ENCODE measurements at places on chromosomes 5 and 9.

GRCh38 chr9:99104459-99105151 lies at the start of gene TGFBR1:
TSS of gene TGFBR1 (plus strand) at chr9:99105113. CDS start at chr9:99105206, 93 bp downstream.
- peak; percentile 95 for DNase-seq

GRCh38 chr5:55625589-55625909 lies 86.6 kb downstream of the SLC38A9 start:
- DNase-seq: no peak

GRCh38 chr5:180824630-180825476 lies 22.2 kb upstream of the MGAT1 start:
- DNase-seq: no peak

GRCh38 chr9:114031948-114032840 lies 45.9 kb downstream of the AMBP start:
- no peak for DNase-seq

GRCh38 chr9:71752352-71752751 lies 16.0 kb downstream of the CEMIP2 start:
- no peak for DNase-seq

DNA sequence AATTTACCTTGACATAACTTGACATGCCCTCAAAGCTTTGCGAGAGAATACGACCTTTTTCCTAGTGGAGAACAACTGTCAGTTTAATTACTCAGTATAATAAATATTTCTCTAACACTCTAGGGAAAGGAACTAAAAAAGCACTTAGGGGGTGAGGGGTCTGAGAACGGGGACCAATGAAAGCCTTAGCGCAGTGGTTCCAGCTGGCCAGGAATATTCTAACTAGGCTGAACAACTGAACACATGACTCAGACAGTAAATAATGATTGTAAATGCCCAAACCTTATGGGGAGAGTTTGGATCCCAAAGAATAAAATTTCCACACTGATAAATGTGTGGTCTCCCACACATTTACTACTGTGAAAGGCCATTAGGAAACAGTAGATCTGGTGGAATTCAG lies 14.9 kb downstream of the MYO10 start:
- DNase-seq: no peak

- DNase-seq: no peak
These were observed 1.4 kb upstream of the SPAAR start for GRCh38 chr9:35907711-35908503.

GRCh38 chr5:180090098-180090768 lies 18.7 kb upstream of the RNF130 start:
- peak; percentile 84 for DNase-seq

DNA sequence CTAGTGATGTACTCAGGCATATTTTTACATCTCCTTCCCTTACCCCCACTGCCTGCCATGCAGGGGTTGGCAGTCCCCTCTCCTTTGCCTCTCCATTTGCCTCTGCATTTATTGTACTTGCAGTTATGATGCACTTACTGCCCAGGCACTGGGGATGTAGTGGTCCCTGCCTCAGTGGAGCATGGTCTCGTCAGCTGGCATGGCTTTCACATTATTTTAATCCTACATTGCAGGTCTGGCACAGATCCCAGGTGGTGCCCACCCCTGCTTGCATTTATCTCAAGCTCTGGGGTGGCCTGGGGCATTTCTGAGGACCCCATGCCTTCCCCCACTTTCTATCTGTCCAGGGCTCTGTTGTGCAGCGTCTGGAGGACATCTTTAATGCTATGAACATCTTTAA lies 23.2 kb upstream of the PITX1 start:
- no peak for DNase-seq

GRCh38 chr9:2876320-2876719 lies 32.4 kb upstream of the PUM3 start:
- no peak for DNase-seq

DNA sequence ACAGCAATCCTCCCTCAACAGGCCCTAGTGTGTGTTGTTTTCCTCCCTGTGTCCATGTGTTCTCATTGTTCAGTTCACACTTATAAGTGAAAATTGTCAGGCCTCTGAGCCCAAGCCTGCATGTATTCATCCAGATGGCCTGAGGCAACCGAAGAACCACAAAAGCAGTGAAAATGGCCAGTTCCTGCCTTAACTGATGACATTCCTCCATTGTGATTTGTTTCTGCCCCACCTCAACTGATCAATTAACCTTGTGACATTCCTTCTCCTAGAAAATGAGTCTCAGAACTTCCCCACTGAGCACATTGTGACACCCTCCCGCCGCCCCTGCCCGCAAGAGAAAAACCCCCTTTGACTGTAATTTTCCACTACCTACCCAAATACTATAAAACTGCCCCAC lies 17.4 kb upstream of the TRPC7 start:
- no peak for DNase-seq

- DNase-seq: no peak
These were observed 1336.1 kb upstream of the CDH9 start for GRCh38 chr5:28374492-28374967.

- DNase-seq: no peak
These were observed 85.9 kb downstream of the OSMR start for GRCh38 chr5:38931731-38932130.

- no peak for DNase-seq
These were observed 2.1 kb downstream of the SAXO1 start for GRCh38 chr9:19030899-19031298.

GRCh38 chr5:140381351-140381750 lies 20.3 kb upstream of the ANKHD1 start:
- DNase-seq: no peak

DNA sequence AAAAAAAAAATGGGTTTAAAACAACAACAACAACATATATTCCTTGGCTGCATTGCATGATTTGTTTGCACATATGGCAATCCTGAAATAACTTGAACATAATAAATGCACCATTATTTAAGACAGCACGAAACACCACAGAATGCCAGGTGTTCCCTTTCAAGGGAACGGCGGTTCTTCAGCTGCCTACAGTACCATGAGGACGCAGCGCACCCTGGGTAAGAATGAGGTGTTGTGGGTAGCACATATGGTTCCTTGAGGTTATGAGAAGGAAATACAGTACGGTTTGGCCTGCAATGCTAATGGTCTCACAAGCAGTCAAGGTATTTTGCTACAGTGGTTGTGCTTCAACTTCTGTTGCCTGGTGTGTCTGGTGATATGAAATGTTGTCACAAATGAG lies 174.8 kb downstream of the SLC12A2 start:
- DNase-seq: no peak

GRCh38 chr5:176687881-176688280 lies 40.6 kb downstream of the TSPAN17 start:
- DNase-seq: no peak

- no peak for DNase-seq
These were observed 62.4 kb upstream of the TAS2R1 start for GRCh38 chr5:9692576-9692975.

DNA sequence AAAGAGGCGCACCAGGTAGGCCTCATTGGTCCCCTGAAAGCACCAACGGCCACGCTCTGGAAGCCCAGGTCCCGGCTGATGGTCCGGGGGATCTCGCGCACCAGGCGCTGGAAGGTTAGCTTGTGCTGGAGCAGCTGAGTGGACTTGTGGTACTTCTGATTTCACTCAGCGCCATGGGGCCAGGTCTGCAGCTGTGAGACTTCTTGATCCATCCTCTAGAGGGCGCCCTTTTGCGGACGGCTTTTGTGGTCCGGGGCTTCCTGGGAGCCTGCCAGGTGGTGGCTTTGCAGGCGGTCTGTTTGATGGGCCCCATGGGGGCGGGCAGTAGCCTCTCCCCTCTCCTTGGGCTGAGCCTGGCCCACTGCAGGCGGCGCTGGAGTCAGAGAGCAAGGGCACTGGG lies 10.4 kb downstream of the TAF11L12 start:
- DNase-seq: no peak

DNA sequence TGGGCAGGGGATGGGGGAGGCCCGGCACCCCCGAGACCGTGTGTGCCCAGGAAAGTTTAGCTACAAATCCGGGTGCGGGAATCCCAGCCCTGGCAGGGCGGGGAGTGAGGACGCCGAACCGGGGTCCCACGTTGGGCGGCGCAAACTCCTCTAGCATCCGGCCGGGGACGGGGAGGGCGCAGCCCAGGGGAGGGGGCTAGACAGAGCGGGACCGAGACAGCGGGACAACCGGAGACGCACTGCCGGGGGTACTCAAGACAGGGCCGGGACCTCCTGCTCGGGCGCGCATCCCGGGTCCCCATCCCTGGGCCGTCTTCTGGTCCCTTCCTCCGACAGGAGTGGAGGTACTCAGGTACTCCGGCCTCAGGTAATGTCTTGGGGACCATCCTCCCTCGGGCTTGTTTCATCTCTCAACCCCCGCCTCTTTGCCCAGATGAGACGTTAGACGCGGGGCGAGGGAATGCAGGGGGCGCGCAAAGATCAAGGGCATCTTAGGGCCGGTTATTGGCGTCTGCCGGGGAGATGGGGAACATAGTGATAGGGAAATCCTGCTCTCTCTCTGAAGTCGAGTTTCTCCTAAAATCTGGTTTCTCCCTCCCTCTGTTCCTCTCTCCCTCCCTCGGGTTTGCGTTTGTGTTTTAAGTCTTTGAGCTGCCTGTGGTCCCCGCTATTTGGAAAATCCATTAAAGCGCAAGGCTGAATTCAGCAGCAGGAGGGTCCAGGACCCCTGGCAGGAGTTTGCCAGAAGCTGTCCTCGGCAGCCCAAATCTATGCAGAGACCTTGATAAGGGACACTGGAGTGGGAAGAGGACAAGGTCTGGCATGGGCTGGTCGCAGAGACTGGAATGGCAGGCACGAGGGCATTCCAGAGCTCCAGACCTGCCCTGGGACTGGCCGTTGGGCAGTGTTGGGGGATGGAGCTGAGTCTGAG lies 815 bp downstream of the PDZD2 start:
- DNase-seq: no peak

GRCh38 chr5:139768807-139769465 lies 26.7 kb upstream of the PSD2 start:
- no peak for DNase-seq

DNA sequence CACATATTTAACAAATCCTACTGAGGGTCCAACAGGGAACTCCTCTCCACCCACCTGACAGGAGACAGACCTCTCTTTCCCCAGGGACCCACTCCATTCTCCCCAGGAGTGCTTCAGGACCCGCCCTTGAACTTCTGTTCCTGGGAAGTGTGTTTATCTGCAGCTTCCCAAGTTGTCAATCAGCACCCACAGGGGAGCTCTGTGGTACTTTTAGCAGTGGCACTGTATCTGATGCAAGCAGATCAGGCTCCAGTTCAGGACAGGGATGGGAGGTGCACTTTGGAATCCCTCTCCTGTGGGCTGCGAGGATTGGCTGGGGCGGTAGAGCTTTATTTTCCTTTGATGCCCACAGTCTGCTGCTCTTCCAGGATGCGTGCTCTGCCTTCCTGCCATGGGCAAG lies 8.7 kb downstream of the GALNT10 start:
- no peak for DNase-seq

- no peak for DNase-seq
These were observed 152.4 kb downstream of the RAPGEF6 start for GRCh38 chr5:131482617-131483016.

- DNase-seq: no peak
These were observed 7.5 kb upstream of the CNOT6 start for GRCh38 chr5:180486636-180487149.

GRCh38 chr5:150568663-150569062 lies 60.7 kb downstream of the NDST1 start:
- DNase-seq: no peak

GRCh38 chr9:136054798-136055714 lies 40.0 kb downstream of the NACC2 start:
- no peak for DNase-seq

DNA sequence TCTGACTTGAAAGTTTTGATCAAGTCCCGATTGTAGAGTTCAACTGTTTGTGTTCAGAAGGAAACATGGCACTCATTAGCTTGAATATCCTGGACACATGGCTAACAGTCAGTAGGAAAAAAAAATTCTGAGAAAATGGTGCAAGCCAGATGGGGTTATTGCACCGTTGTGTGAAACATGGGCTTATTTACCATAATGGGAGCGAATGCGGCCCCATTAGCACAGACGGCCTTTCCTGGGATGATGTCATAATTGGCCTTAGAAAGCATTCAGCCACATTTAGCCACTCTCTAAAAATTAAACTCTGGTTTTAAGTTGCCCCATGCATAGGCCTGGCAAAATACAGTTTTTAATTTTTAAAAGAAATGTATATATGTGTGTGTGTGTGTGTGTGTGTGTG lies 112.1 kb downstream of the IRX2 start:
- DNase-seq: no peak

DNA sequence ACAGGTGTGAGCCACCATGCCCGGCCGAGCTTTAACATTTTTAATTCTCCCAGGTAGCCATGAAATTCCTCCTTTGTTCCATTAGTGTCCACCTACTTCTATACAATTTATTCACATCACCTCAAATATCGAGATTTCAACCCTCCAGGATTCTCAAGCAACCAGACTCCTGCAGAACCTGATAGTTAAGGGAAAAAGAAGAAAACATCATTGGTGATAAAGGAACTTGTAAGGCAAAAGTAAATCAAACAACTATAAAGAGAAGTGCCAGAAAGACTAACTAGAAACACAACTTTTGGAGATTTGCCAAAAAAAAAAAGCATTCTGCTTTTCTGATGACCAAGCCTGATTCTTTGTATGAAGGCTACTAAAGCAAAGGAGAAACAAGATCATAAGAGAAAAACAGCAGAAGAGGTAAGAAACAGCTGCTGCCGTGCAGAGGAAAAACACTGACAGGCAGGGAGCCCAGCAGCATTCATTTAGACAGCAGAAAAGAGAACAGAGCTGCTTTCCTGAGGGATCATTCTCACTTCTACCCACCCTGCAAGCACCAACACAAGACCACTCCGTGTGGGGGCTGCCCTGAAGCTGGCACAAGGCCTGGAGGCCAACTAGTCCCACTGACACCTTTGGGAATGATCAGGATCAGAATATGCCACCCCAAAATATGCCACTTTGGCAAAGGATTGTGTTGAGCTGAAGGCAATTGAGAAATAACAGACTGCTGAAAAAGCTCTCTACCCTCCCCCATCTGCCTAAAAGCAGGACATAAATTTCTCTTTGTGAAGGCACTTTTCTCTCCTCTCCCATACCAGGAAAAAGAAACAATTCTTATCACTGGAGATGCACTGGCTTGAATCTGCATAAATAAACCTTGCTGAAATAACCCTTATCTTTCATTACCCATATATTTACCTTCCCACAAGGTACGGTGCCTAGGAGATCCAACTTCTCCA lies 75.1 kb downstream of the ALDH7A1 start:
- DNase-seq: no peak
